Activated CD4-positive, alpha-beta T cell treated with anti-CD3 and anti-CD28 coated beads, Interleukin-2, amount 50 U/mL, for 48 hours (primary cell): ENCODE measurements at places on chromosomes 5 and 9.

DNA sequence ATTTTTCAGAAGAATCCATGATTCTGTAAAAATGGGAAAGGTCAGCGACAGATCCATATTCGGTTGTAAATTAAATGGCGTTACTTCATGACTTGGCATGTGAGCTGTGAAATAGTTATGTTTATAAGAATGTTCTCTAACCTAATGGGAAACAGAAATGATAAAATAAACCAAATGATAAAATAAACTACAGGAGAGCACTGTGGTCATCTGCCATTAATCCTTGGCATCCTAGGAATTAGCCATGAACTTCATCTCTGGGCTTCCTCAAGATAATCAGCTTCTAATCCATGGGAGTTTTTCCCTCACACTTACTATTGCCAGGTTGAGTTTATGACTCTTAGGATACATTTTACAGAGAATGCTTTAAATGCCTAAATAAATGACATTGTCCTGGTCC, 94.6 kb upstream of the SLC30A5 start:
- no peak for DNase-seq

GRCh38 chr9:36988848-36989247, 45.2 kb downstream of the PAX5 start:
- no peak for DNase-seq

- DNase-seq, result no peak
These were observed 189.3 kb downstream of the GLIS3 start for GRCh38 chr9:4110562-4110961.

GRCh38 chr9:131276094-131276888, at the start of gene FAM78A:
Gene FAM78A, minus strand, starts transcription at chr9:131276510. Its CDS starts 331 bp downstream, at chr9:131276179.
- DNase-seq, result peak; percentile 63

DNA sequence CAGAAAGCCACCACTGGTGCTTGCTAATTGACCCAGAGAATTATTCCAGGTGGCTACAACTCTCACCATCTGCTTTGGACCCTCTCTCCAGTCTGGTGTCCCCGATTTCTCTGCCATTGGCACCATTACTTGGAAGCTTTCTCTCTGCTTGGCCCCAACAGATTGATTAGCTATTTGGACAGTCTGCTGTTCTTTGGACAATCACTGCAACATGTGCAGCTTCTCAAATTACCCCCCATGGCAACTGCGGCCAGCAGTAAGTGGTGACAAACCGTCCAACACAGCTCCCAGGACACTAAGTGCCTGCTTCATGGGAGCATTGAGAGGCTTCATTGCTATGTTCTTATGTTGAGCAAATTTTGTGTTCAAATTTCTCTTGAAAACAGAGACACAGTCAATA, 309.8 kb downstream of the TAF11L14 start:
- DNase-seq, result no peak

DNA sequence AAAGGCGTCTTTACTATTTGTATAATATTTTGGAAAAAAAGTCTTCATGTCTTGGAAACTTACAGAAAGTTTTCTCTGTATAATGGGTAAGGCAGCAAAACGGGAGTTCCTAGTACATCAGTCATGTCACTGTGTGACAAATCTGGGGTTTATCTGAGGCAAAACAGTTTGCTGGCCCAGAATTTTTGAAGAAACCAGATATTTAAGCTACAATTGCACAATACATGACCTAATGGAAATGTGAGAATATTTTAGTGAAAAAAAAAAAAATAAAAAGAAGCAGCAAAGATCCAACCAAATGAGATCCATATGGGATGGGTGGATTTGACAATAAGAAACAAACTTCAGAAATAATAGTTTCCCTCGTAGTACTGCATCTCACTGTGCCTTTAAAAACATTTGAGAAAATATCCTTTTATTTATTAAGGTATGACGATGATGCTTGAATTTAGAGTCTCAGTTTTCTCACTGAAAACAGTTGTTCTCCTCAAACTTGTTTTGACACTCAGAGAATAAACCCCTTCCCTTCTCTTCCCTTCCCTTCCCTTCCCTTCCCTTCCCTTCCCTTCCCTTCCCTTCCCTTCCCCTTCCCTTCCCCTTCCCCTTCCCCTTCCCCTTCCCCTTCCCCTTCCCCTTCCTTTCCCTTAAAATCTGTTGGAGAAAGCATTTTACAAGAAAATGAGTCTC, 180.5 kb upstream of the TUT7 start:
- no peak for DNase-seq

GRCh38 chr9:114409103-114409780, 21.5 kb upstream of the AKNA start:
- no peak for DNase-seq

- no peak for DNase-seq
These were observed 641.6 kb downstream of the NR2F1-AS1 start for GRCh38 chr5:92939428-92939827.
